Glutamatergic neuron (in vitro differentiated cells): ENCODE measurements at places on chromosomes 7 and 10. TPM values are rescaled to one million over a fixed set of nuclear protein-coding genes. Genes with fewer than 3 reads are reported as not detected.

- peaks cover 5% of the 10 kb centered on the region for H3K36me3 ChIP-seq
- peaks cover 2% of the 10 kb centered on the region for H3K27me3 ChIP-seq
- H3K4me1 ChIP-seq: no peaks in the 10 kb centered on the region
- no peak overlapping the region for H3K27ac ChIP-seq
Measured at GRCh38 chr10:11454958-11455566, 156.4 kb downstream of the USP6NL start.

- H3K4me3 ChIP-seq: no peak overlapping the region
- DNase-seq: no peak
- H3K27me3 ChIP-seq: no peaks in the 10 kb centered on the region
- no peaks in the 10 kb centered on the region for H3K36me3 ChIP-seq
- no peaks in the 10 kb centered on the region for H3K4me1 ChIP-seq
Measured at GRCh38 chr10:123517426-123517825, 148.7 kb upstream of the GPR26 start.

GRCh38 chr10:132162590-132163277, 24.0 kb upstream of the DPYSL4 start:
- H3K36me3 ChIP-seq: no peaks in the 10 kb centered on the region
- H3K27ac ChIP-seq: no peak overlapping the region
- H3K4me1 ChIP-seq: peaks cover 6% of the 10 kb centered on the region
- no peak for DNase-seq

- H3K4me1 ChIP-seq: peaks cover 12% of the 10 kb centered on the region
- no peak for DNase-seq
- H3K4me3 ChIP-seq: no peak overlapping the region
- peaks cover 17% of the 10 kb centered on the region for H3K27me3 ChIP-seq
Measured at GRCh38 chr10:103690281-103690680, 165.1 kb downstream of the SH3PXD2A start.

GRCh38 chr7:17370901-17371585, 72.6 kb downstream of the AHR start:
- H3K27ac ChIP-seq: no peak overlapping the region
- DNase-seq: no peak
- no peak overlapping the region for H3K4me3 ChIP-seq
- H3K27me3 ChIP-seq: no peaks in the 10 kb centered on the region
- no peaks in the 10 kb centered on the region for H3K36me3 ChIP-seq

- peaks cover 3% of the 10 kb centered on the region for H3K4me1 ChIP-seq
- peak overlapping the region; percentile 78 for H3K27ac ChIP-seq
- no peak for DNase-seq
- peaks cover 3% of the 10 kb centered on the region for H3K27me3 ChIP-seq
Measured at GRCh38 chr7:43803865-43804264, 45.4 kb downstream of the BLVRA start.

- H3K27ac ChIP-seq: no peak overlapping the region
- H3K4me3 ChIP-seq: no peak overlapping the region
- peaks cover 10% of the 10 kb centered on the region for H3K4me1 ChIP-seq
- peaks cover 8% of the 10 kb centered on the region for H3K27me3 ChIP-seq
- peak; percentile 15 for DNase-seq
Measured at GRCh38 chr7:919924-920341, 34.5 kb downstream of the ADAP1 start.

- H3K27ac ChIP-seq: peak overlapping the region; percentile 16
- no peak for DNase-seq
- H3K36me3 ChIP-seq: no peaks in the 10 kb centered on the region
- H3K4me1 ChIP-seq: peaks cover 26% of the 10 kb centered on the region
- peaks cover 5% of the 10 kb centered on the region for H3K27me3 ChIP-seq
Measured at GRCh38 chr7:141362580-141363435, 188.4 kb upstream of the AGK start.

- no peak for DNase-seq
- H3K27ac ChIP-seq: no peak overlapping the region
- H3K36me3 ChIP-seq: peaks cover 6% of the 10 kb centered on the region
- peaks cover 2% of the 10 kb centered on the region for H3K4me1 ChIP-seq
- H3K27me3 ChIP-seq: no peaks in the 10 kb centered on the region
Measured at GRCh38 chr7:50838675-50839377, 56.1 kb upstream of the GRB10 start.

DNA sequence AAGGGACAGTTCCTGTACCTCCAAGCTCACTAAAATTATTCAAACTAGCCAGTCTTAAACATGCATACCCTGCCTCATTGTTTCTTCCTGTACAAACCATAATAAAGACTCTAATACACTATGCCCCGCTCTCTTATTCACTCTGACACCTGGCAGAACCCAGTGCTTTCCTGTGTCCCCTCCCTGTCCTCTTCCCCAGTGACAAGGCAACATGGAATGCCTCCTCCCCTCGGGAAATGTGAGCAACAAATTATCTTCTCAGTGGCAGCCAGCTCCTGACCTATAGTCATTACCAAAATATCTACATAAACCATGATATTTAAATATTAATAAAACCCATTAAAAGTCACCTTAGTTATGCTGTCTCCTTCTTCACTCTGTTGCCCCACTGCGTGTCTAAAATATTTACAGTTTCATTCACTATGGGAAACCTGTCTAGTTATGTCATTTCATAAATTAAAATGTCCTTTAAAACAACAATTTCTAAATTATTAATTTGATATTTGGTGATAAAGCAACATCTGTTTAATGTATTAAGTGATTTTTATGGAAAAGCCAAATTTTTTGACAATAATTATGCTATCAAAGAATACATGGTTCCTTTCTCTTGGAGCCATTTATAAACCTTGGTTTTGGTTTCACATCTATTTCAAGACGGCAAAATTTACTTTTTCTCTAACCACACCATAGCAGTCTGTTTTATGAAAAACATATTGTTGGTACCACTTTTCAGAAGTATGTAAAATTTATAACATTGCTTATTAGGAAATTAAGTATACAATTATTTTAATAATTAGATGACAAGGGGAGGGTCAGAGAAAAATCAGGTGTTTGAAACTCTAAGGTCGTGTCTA, 1355.2 kb downstream of the XPNPEP1 start:
- no peak overlapping the region for H3K4me3 ChIP-seq
- DNase-seq: no peak
- no peaks in the 10 kb centered on the region for H3K27me3 ChIP-seq
- no peaks in the 10 kb centered on the region for H3K36me3 ChIP-seq
- peaks cover 2% of the 10 kb centered on the region for H3K4me1 ChIP-seq

- H3K27ac ChIP-seq: no peak overlapping the region
- H3K27me3 ChIP-seq: peaks cover 34% of the 10 kb centered on the region
- DNase-seq: no peak
- no peaks in the 10 kb centered on the region for H3K36me3 ChIP-seq
Measured at GRCh38 chr10:23194966-23195845, 3.1 kb downstream of the PTF1A start.

DNA sequence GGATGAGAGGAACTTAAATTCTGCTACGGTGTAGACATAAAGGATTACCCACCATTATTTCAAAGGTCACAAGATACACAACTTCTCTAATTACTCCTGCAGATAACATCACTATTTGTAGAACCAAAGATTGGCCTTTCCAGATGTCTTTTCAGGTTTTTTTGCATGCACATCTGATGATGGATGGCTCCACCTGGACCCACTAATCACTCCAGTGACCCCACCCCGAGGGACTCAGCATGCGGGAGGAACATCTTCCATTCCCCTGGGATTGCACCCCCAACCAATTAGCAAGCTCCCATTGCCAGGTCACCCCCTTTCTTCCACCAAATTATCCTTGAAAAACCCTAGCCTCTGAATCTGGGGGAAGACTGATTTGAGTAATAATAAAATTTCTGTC, 608.9 kb downstream of the CNTNAP2 start:
- DNase-seq: no peak
- H3K4me1 ChIP-seq: peaks cover 5% of the 10 kb centered on the region
- no peak overlapping the region for H3K27ac ChIP-seq

DNA sequence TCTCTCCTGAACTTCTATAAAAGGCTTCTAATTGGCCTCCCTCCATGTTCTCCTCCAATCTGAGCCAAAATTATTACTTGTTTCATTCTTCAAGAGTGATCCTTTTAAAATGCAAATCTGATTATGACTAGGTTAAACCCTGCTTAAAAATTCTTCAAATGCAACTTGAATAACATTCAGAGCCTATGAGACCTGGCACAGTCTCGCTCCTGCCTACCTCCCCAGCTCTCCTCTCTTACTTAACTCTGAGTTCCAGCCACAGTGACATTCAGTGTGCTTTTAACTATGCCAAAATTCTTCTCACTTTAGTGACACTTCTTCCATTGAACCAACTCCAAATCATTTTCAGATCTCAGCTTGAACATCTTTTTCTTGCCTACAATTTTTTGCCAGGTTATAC, 68.8 kb downstream of the TMEM168 start:
- no peak for DNase-seq
- H3K4me3 ChIP-seq: no peak overlapping the region
- H3K36me3 ChIP-seq: no peaks in the 10 kb centered on the region
- H3K27me3 ChIP-seq: no peaks in the 10 kb centered on the region

DNA sequence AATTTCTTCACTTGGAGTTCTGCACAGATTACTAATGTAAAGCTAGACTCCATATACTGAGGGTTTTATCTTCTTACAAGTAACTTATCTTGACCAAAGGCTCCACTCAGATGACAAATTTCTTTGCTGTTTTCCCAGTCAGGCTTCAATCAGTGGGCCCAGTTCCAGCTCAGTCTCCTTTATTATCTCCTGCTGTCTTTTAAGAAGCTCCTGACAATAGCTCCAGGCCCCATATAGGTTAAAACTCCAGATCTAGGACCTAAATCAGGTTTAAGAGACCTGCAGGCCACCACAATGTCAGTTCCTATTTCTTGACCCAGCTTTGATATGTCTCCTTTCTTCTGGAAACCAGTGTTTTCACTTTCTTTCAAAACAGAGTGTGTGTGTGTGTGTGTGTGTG, 165.2 kb downstream of the RELN start:
- H3K27ac ChIP-seq: no peak overlapping the region
- no peaks in the 10 kb centered on the region for H3K36me3 ChIP-seq
- no peak overlapping the region for H3K4me3 ChIP-seq
- no peaks in the 10 kb centered on the region for H3K27me3 ChIP-seq
- no peak for DNase-seq
- H3K4me1 ChIP-seq: peaks cover 4% of the 10 kb centered on the region

- no peak for DNase-seq
- peaks cover 6% of the 10 kb centered on the region for H3K36me3 ChIP-seq
- no peak overlapping the region for H3K4me3 ChIP-seq
- peaks cover 2% of the 10 kb centered on the region for H3K27me3 ChIP-seq
- H3K4me1 ChIP-seq: peaks cover 17% of the 10 kb centered on the region
- H3K27ac ChIP-seq: no peak overlapping the region
Measured at GRCh38 chr7:83677180-83677866, 28.4 kb upstream of the SEMA3E start.

DNA sequence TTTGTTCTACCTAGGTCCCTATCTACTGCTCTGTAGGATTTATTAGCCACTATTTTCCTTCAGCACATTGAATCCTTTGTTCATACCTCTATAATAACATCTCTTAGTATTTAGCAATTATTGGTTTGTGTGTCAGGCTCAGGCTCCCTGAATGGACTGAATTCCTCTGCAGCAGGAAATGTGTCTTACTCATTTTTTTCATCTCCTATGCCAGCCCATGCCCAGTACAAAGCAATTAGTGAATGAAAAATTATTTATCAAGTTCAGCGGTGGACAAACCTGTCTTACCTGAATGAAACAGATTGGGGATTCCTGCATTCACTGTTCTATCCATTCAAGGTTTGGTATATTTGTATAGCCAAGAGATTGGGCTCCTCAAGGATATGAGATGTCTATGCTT, 53.7 kb downstream of the C1GALT1 start:
- H3K4me3 ChIP-seq: no peak overlapping the region
- no peaks in the 10 kb centered on the region for H3K4me1 ChIP-seq
- peaks cover 7% of the 10 kb centered on the region for H3K36me3 ChIP-seq
- no peak for DNase-seq
- H3K27ac ChIP-seq: no peak overlapping the region

GRCh38 chr7:131536361-131536849, 20.0 kb downstream of the PODXL start:
- H3K4me3 ChIP-seq: no peak overlapping the region
- H3K36me3 ChIP-seq: no peaks in the 10 kb centered on the region
- H3K27me3 ChIP-seq: peaks cover 14% of the 10 kb centered on the region
- DNase-seq: no peak

- peaks cover 13% of the 10 kb centered on the region for H3K36me3 ChIP-seq
- DNase-seq: no peak
- H3K4me3 ChIP-seq: no peak overlapping the region
- peaks cover 16% of the 10 kb centered on the region for H3K4me1 ChIP-seq
Measured at GRCh38 chr7:128812514-128813168, 17.6 kb upstream of the FLNC start.

DNA sequence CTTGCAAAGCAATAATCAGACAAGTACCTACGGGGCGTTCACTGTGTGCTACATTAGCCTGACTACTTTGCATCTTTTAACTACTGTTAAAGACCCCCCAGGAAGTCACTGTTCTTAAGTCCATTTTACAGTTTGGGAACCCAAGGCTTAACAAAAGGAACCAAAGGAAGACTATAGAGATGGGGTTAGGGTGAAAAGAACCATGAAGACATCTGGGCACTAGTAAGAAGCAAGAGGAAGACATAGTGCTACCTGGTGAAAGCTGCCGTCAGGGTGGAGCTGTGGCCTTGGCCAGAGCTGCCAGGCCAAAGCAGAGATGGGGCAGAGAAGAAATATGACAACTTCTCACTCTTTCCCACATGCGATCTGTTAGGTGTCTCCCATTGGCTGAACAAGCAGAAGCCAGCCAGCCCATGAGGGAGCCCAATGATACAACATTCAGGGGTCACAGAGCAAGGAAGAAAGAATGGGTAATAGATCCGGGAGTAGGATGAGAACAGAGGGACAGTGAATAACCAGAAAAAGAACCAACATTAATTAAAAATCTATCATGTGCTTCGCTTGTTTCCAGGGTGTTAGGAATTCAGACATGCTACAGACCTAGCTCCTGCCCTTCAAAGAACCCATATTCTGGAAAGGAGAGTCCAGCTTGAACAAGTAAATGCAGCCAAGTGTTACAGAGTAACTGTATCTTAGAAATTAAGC, 85.4 kb downstream of the ARID5B start:
- no peaks in the 10 kb centered on the region for H3K27me3 ChIP-seq
- no peak overlapping the region for H3K4me3 ChIP-seq
- no peak for DNase-seq
- no peaks in the 10 kb centered on the region for H3K4me1 ChIP-seq
- H3K36me3 ChIP-seq: no peaks in the 10 kb centered on the region

Gene EPHA1
- 4.7 TPM for total RNA-seq

Gene HMX3
- not detected for total RNA-seq

Gene HOXA5
- total RNA-seq: not detected

Gene ZNF786
- total RNA-seq: 17.2 TPM

Gene TMEM184A
- 20.7 TPM for total RNA-seq

Gene TLX1
- total RNA-seq: 14.3 TPM

Gene WDFY4
- not detected for total RNA-seq

Gene ADRB1
- not detected for total RNA-seq
